Heart right ventricle (tissue), 16 donors: ENCODE measurements at places on chromosomes 12 and 14. TPM values are rescaled to one million over a fixed set of nuclear protein-coding genes. Genes with fewer than 3 reads are reported as not detected.

Gene AQP6
- not detected for total RNA-seq

GRCh38 chr12:17352164-17352563 is 737.8 kb downstream of the RERGL start:
- no peak for DNase-seq

GRCh38 chr12:123063535-123063934 is 83.1 kb downstream of the ARL6IP4 start:
- no peak for DNase-seq

DNA sequence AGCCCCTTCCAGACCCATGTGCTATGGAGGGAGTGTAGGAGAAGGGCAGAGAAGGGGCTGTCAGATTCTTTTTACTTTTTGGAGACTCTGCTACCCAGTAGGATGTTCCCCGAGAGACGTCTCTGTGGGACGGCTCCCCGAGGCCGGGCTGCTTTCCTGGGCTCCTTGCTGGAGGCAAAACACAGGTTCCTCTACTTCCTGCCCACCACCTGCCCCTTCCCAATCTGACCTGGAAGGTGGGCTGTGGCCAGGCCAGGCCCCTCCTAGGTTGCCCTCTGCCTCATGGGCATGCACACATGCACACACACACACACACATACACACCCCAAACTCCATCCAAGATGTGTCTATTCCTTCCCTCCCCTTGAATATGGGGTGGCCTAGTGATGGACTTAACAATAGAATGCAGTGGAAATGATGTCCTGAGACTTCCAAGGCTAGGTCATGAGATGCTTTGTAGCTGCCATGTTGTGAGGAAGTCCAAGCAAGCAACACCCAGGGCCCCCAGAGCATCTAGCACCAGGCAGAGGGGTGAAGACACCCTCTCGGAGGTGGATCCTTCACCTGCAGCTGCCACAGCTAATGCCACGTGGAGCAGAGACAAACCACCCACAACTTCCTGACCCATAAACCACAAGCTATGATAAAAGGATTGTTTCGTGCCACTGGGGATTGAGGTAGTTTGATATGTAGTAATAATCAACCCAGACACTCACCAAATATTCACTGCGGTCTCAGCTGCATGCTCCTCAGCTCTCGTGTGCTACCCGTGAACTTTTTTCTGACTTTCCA is 1.6 kb upstream of the ASB2 start:
- no peak for DNase-seq

GRCh38 chr12:11577658-11578260 is 71.7 kb upstream of the ETV6 start:
- DNase-seq: no peak

DNA sequence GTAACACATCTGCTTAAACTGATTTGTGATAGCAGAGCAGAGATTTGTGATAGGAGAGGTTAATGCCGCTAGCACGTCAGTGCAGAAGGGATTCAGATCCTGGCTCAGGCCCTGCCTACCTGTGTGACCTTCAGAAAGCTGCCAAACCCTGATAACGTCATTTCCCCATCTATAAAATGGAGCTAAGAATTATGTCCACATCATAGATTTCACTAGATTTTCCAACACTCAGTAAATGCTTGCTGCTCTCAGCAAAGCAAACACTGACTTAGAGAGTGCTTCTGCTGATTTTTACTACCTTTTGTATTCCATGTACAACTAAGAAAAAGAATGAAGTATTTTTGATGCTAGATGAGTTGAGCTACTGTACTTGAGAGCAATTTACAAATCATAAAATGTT is 261.4 kb downstream of the ITPR2 start:
- no peak for DNase-seq
